Fibroblast of the aortic adventitia (primary cell): ENCODE measurements at places on chromosomes 12 and 14. TPM values are rescaled to one million over a fixed set of nuclear protein-coding genes. Genes with fewer than 3 reads are reported as not detected.

The NTS gene
- 0.09 TPM in 1 of 2 replicates, not detected in the other for total RNA-seq

The SAMD15 gene
- total RNA-seq = 2.0 and 3.6 TPM in 2 replicates

The BCL11B gene
- total RNA-seq = 0.09 TPM in 1 of 2 replicates, not detected in the other

The ANO2 gene
- total RNA-seq = not detected in 2 replicates

The LUM gene
- 88.8 and 582 TPM in 2 replicates for total RNA-seq

The CPSF2 gene
- 58.1 and 58.3 TPM in 2 replicates for total RNA-seq

The CD9 gene
- 56.2 and 407 TPM in 2 replicates for total RNA-seq

The KRT72 gene
- not detected in 2 replicates for total RNA-seq

The PRR4 gene
- 3.4 and 7.1 TPM in 2 replicates for total RNA-seq

The GTF2A1 gene
- 10.1 and 39.9 TPM in 2 replicates for total RNA-seq

The SMCO2 gene
- not detected in 2 replicates for total RNA-seq

The RPGRIP1 gene
- not detected in 2 replicates for total RNA-seq

The YBX3 gene
- 139 and 191 TPM in 2 replicates for total RNA-seq

The DEGS2 gene
- total RNA-seq = 0.16 TPM in 1 of 2 replicates, not detected in the other

The P2RX7 gene
- total RNA-seq = 0.18 and 9.1 TPM in 2 replicates

The CPNE6 gene
- not detected in 2 replicates for total RNA-seq

The TMBIM4 gene
- total RNA-seq = 115 and 220 TPM in 2 replicates

The FBRSL1 gene
- total RNA-seq = 5.2 and 10.3 TPM in 2 replicates

The KLRD1 gene
- 0.16 and 0.45 TPM in 2 replicates for total RNA-seq

The UNC79 gene
- total RNA-seq = 0.09 and 0.16 TPM in 2 replicates

The DIO2 gene
- total RNA-seq = 0.74 and 66.0 TPM in 2 replicates
